Activated CD4-positive, alpha-beta memory T cell treated with anti-CD3 and anti-CD28 coated beads for 36 hours (primary cell): ENCODE measurements at places on chromosomes 1 and 21.

DNA sequence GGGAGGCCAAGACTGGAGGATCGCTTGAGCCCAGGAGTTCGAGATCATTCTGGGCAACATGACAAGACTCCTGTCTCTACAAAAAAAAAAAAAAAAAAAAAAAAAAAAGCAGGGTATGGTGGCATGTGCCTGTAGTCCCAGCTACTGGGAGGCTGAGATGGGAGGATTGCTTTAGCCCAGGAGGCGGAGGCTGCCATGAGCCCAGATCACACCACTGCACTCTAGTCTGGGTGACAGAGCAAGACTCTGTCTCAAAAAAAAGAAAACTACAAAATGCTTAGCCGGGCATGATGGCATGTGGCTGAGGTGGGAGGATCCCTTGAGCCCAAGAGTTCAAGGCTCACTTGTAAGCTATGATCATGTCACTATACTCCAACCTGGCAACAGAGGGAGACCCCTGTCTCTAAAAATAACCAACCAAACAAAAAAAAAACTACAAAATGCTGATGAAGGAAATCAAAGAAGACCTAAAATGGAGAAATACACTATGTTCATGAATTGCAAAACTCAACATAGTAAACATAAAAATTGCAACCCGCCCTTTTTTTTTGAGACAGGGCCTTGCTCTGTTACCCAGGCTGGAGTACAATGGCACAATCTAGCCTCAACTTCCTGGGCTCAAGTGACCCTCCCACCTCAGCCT lies 20.4 kb downstream of the SHISAL2A start:
- DNase-seq: no peak

GRCh38 chr1:53909946-53910345 lies 16.0 kb downstream of the DIO1 start:
- DNase-seq: no peak

DNA sequence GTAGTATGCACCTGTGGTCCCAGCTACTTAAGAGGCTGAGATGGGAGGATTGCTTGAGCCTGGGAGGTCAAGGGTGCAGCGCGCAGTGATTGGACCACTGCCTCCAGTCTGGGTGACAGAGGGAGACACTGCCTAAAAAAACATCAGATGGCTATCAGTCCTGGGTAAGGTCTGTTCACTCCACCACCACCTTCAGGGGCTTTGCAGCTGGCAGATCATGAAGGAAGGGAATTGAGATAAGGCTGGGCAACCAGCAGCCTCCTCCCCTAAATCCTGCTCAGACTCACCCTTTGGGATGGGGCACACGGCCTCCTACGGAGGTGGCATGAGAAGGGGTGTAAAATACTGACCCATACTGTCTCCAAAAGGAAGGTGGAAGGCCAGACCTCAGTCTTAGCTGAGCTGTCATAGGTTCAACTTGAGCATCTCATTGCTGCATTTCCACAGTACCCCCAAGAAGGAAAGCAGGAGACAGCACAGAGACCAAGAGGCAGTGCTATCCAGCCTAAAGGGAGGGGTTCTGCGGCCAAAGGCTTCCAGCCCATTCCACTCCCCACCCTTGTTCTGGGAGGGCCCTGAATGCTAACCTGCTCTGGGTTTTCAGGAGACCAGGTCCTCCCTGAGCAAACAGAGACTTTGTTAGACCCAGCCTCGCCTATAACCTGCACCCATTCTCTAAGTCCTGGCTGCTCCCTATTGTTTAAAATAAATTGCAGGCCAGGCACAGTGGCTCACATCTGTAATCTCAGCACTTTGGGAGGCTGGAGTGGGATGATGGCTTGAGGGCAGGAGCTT lies 13.7 kb downstream of the SLC45A3 start:
- DNase-seq: no peak

- no peak for DNase-seq
Observed at GRCh38 chr1:174103766-174104165, 55.6 kb upstream of the RABGAP1L start.

DNA sequence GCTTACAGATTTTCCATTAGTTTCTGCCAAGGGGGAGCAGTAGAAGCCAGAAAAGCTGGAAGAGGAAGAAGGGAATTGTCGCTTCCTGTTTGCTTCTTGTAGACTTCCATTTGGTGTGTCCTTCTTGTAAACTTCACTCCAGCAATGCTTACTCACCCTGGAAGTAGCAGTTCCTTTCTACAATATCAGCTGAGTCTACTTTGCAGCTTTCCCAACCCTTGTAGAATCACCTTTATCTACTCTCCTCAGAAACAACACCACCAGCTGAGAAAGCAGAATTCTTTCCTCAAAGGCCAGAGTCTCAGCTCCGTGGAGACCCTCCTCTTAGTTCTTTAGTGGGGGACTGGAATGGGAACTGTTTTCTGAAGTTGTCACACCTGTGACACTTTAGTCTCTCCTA lies 1136.7 kb upstream of the TMPRSS15 start:
- DNase-seq: no peak
